Natural killer cell (primary cell): ENCODE measurements at places on chromosomes 3 and 15. TPM values are rescaled to one million over a fixed set of nuclear protein-coding genes. Genes with fewer than 3 reads are reported as not detected.

FBLN2 gene
- total RNA-seq = 2.7 TPM

GRCh38 chr15:72124218-72124617 lies 6.0 kb downstream of the SENP8 start:
- no peak for DNase-seq

GRCh38 chr3:120450600-120451271 lies at the start of gene FSTL1:
TSS of gene FSTL1 (minus strand) at chr3:120450992. CDS start at chr3:120450746, 246 bp downstream.
- DNase-seq = no peak

DNA sequence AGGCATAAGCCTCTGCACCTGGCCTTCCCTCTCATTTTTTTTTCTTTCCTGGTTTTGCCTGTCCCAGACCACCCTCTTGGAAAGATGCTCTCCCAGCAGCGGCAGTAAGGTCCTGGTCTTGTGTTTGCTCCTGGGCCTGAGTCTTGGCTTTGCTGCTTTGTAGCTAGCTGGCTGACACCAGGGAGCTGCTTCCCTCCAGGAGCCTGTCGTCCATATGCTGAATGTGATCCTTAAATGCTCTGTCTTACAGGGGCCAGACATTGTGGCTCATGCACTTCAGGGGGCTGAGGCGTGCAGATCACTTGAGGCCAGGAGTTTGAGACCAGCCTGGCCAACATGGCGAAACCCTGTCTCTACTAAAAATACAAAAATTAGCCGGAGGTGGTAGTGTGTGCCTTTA lies 17.2 kb downstream of the FLNB start:
- no peak for DNase-seq

DNA sequence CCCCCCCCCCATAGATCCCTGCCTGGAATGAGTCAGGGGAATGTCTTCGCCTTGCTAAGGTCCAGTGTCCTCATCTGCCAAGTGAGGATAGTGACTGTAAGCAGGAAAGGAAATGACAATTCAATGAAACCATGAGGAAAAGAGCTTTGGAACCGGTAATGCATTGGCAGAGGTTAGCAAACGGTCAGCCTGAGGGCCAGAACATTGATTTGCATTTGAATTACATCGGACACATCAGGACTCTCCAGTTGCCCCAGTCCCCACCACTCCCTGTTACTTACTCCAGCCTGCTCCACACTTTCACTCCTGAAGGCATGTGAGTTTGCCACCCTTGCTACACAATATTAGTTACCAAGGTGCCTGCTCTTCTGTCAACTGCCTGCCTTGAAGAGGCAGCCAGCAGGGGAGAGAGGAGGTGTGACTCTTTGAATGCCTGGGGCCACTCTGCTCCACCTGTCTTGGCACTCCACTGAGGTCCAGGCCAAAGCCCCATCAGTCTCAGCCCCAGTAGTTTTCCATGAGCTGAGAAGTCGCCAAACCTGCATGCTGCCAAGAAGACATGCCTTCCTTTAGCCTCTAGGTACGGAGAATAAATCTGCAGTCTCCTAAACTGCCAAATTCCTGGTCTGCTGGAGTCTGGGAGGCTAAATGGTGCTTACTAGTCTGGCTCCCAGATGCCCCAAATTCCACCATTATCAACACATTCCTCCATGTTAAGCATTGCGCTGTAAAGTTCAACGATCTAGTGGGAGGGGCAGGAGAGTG lies 191.7 kb upstream of the TLE3 start:
- no peak for DNase-seq

GRK7 gene
- 0.14 TPM for total RNA-seq

- no peak for DNase-seq
Observed at GRCh38 chr3:141372656-141373055, 4.4 kb downstream of the ZBTB38 start.

DNA sequence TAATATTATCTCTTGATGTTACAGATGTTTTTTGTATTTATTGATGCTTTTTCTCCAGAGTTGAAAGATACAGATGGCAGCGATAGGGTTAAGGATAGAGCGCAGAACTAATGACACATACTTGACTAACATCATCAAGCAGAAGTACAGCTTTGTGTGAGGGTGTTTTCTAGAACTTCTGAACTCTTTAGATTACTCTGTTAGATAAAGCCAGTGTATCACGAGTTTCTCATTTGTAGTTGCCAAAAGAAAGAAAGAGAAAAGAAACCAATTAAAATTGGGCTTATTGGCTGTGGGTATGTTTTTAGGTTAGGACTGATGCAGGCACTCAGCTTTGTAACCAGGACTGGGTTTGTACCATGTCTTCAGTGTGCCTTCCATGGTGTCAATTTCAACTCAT lies 6.6 kb upstream of the GPR171 start:
- peak; percentile 41 for DNase-seq

- no peak for DNase-seq
Observed at GRCh38 chr3:192219926-192220325, 507.4 kb downstream of the FGF12 start.

DNA sequence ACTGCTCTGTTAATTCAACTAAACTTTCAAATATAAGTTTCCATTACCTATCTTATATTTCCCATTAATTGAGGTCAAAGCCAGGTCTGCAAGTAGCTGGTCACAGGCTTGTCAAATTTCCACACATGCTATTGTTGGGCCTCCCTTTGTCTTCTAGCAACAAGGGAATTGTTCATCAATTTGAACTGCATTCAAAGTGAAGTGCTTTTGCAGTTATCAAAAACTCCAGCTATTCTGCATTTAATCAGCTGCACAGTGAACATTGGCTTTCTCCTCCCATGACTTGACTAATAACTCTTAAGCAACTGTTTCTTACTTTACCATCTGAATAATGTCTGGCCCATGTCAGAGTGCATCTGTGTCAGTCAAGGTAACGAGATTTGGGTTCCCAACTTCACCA lies 198.4 kb downstream of the KCNH8 start:
- DNase-seq = no peak

GPR176 gene
- total RNA-seq = not detected

- DNase-seq = no peak
Observed at GRCh38 chr3:183988216-183988790, 29.4 kb downstream of the ABCC5 start.

CPB1 gene
- not detected for total RNA-seq

DNA sequence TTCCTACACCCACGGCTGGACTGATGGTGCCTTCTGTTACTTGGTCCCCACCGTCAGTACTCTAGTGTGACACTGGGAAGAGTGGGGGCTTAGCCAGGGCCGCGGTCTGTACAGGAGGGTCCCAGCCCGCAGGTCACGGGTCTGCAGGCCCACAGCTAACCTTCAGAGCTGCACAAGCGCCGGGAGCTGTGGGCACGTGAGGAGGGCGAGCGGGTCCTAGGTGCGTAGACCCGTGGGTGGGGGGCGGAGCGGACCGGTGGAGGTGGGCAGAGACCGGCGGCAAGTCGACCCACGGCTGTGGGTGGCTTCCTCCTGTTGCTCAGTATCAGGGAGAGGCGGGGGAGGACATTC lies 1.2 kb downstream of the TNFAIP8L3 start:
- no peak for DNase-seq

DNA sequence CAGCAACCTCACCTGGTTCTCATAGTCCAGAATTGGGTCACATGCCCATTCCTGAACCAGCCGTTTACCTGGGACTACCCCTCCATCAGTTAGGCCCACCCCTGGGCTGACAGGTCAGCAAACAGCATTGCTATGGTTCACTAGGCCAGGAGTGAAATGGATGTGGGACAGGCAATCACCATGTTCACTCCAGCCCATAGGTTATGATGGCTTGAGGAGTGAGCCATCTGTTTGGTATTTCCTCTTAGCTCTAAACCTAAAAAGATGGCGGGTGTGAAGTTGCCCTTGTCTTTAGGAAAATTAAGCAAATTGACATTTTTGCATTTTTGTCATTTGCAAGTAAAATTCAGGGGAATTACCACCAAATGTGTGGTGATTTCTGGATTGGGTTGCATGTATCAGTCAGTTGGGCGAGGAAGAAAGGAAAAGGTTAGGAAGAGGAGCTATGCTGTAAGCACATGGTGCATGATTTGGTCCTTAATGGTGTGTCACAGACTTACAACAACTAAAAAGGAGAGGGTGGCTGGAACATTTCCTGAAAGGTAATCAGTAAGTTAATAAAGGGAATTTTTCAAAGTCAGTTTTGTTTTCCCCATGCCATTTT lies 17.2 kb downstream of the NXPE3 start:
- DNase-seq = no peak

DNA sequence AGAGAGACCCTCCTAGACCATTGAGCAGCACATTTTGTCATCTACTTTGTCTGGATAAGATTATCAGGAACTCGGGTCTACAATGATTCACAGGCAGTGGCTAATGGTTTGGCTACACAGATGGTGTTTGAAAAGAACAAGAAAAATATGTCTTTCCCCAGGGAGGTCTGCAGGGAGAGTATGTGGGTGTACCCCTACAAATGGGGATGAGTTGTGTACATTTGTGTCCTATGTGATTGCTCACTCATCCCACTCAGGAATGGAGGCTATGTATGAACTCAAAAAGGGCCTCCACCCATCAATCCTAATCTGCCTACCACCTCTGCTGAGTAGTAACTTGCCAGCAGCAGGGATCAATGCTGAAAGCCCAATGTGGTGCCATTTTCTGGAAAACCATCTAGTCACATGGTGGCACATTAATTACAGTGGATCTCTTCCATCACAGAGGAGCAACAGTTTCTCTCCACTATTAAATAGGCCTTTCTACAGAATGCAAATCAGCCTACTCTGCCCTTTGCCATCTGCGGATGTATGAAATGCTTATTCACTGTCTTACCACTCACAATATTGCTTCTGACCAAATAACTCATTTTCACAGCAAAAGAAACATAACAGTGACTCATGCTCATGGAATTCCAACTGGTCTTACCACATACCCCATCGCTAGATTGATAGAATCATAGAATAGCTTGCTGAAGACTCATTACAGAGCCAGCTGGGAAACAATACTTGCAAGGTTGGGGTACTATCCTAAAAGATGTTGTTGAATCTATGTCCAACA lies 48.3 kb upstream of the TRIM42 start:
- no peak for DNase-seq

CILP gene
- total RNA-seq = 0.61 TPM

DNA sequence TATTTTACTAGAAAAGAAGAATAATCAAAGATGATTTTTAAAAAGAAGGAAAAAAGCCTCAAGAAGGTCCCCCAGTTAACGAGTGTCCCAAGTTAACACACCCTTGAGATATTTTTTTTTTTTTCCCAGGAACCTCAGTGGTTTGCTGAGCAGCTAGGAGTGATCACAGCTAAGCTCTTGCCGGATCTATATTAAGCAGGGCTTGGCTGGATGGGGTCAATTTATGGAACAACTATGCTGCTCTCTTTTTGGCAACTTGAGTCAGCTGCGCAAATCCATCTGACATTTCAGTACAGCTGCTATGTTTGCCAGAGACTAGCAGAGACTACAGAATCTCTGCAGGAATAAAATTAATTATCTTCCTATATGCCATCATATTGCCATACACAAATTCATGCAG lies at the start of gene LMOD3:
LMOD3 (minus strand) TSS at position 193 of the 400 bp plus-strand sequence. CDS start 209 bp downstream, outside the sequence.
- DNase-seq = no peak

GRCh38 chr3:55197021-55197420 lies 269.2 kb upstream of the LRTM1 start:
- DNase-seq = no peak

- no peak for DNase-seq
Observed at GRCh38 chr3:12299026-12299425, 10.2 kb downstream of the PPARG start.

GRCh38 chr3:138394686-138395085 lies 39.7 kb upstream of the ESYT3 start:
- DNase-seq = no peak

GRCh38 chr15:55601374-55601773 lies 13.2 kb upstream of the PYGO1 start:
- DNase-seq = no peak

TFRC gene
- total RNA-seq = 78.3 TPM

SLC38A3 gene
- not detected for total RNA-seq

- DNase-seq = no peak
Observed at GRCh38 chr15:68794863-68795262, 25.8 kb downstream of the ANP32A start.

GRCh38 chr3:23342343-23342742 lies 139.2 kb downstream of the UBE2E2 start:
- DNase-seq = no peak

DNA sequence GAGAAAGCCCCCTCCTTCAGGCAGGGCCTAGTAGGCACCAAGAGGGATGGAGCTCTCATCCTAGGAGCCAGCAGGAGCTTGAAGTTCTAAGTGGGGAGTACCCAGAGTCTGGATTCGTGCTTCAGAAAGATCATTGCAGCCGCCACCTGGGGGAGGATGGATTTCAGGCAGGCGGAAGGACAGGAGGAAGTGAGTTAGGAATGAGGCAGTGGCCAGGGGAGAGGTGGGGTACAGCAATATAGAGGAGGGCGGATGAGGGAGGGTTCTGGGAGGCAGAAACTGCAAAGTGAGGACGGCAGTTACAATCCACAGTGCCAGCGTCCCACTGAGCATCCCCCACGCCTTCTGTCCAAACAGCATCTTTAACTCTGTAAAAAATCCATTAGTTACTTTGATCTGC lies 65.2 kb upstream of the LINGO1 start:
- no peak for DNase-seq

DNA sequence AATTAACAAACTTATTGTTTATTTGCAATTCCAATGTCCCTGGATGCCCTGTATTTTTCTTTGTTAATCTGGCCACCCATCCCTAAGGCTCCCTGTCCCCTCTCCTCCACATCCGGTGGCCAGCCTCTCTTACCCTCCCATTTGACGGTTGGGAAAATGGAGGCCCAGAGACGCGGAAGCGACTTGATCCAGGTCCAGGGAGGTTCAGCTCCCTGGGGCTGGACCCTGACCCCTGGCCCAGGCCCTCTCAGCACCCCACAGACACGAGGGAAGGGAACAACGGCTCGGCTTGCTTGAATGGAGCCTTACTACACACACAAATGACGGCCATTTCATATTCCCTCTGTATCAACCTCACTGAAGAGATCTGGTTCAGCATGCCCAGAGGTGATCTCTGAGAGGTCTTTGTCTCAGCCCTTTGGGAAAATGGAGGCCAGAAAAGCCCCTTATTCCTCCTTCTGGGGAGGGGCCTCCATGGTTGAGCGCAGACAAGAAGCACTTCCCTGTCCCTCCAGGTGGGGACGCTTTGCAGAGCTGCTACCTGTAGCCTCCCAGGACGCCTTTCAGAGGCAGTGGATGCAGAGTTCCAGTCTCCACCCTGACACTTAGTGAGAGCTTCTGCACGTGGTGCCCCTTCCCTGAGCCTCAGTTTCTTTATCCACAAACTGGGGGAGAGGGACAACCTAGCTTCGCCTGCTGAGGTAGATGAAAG lies 82.1 kb downstream of the ATP2B2 start:
- no peak for DNase-seq

SEMA6D gene
- not detected for total RNA-seq

GMNC gene
- total RNA-seq = not detected

GRCh38 chr15:66985653-66986052 lies 79.7 kb upstream of the SMAD3 start:
- DNase-seq = no peak

GRCh38 chr15:99074446-99074845 lies 30.4 kb upstream of the SYNM start:
- no peak for DNase-seq

DNA sequence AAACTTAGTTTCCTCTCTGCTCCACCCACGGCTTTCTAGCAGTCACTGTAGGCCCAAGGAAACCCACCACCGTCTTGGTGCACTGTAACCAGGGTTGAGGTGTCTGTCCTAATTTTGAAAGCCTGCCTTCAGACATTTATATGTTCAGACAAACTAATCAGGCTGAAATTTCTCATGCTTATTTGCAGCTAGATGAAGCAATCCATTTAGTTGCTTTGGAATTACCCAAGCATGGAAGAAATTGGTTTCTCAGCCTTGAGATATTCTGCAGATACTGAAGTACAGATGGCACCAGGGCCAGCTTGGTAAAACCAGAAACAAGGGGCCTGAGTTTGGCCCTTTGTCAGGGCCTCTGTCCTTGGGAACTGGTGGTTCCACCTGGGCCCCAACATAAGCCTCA lies 105.4 kb downstream of the CACNA1D start:
- DNase-seq = no peak

- no peak for DNase-seq
Observed at GRCh38 chr15:34241376-34242330, 16.8 kb downstream of the EMC4 start.
